Heart right ventricle (tissue), 16 donors: ENCODE measurements at places on chromosomes 3 and 15.

- no peak for DNase-seq
These were observed at the start of gene SPINT1 for GRCh38 chr15:40843885-40844695. Gene SPINT1, plus strand, starts transcription at chr15:40844048. Its CDS starts 507 bp downstream, at chr15:40844555.

- DNase-seq = no peak
These were observed 11.1 kb downstream of the RIOX2 start for GRCh38 chr3:97960993-97961766.

DNA sequence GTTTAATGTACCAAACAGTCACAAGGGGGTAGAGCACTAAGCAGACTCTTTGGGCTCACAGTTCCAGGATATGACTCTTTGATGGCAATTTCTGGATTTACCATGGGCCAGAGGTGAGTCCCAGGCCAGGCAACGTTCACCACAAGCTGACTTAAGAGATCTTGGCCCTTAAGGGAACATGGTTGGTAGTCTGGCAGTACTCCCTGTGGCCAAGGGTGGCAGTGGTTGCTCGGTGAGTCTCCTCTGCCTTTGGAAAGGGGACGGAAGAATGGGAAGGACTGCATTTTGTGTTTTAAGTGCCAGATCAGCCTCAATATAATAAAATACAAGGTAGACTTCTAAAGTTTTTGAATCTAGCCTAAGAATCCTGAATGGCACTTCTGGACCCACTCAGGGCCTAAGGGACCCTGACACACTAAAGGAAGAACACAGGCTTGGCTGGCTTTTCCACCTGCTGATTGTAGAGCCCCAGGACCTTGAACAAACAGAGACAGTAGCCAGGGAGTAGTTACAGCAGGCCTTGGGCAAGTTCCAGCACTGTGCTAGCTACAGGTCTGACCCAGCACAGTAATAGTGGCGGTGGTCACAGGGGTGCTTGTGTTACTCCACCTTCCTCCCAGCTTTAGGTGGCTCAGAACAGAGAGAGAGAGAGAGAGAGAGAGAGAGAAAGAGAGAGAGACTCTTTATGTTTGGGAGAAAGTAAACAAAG lies 730.7 kb upstream of the ALCAM start:
- no peak for DNase-seq

- no peak for DNase-seq
These were observed 304.4 kb downstream of the WDR72 start for GRCh38 chr15:53454843-53455721.

- no peak for DNase-seq
These were observed 11.0 kb upstream of the FBLN2 start for GRCh38 chr3:13537909-13538296.

- DNase-seq = peak; percentile 84
These were observed at the start of gene ADAMTS9 for GRCh38 chr3:64687781-64688604. Gene ADAMTS9, minus strand, starts transcription at chr3:64688000. Its CDS starts 343 bp downstream, at chr3:64687657.

DNA sequence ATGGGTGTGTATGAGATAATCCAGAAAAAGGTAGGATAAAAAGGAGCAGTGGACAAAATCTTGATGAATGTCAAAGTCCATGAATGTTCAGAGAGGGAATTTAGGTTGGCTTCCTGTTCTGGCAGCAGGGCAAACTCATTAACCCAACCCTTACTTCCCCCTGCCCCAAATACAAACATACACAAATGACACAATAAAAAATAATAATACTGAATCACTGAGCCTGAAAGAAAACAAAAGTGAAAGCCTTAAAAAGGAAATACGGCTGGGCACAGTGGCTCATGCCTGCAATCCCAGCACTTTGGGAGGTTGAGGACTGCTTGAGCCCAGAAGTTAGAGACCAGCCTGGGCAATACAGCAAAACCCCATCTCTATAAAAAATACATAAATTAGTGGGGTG lies 62.9 kb downstream of the GPR176 start:
- no peak for DNase-seq
